ENCODE measurements at places on chromosomes 6 and 20. TPM values are rescaled to one million over a fixed set of nuclear protein-coding genes. Genes with fewer than 3 reads are reported as not detected.

Gene LY6G6D
- not detected for total RNA-seq

Gene TAF8
- 16.2 TPM for total RNA-seq

Gene NELFE
- total RNA-seq = 52.7 TPM

Gene POM121L2
- total RNA-seq = not detected

Gene MYT1
- 159 TPM for total RNA-seq

Gene LY6G6F
- not detected for total RNA-seq

Gene EIF2S2
- 49.0 TPM for total RNA-seq

Gene C20orf144
- not detected for total RNA-seq

Gene OR12D3
- not detected for total RNA-seq

Gene TRIM40
- total RNA-seq = not detected

Gene DEFB119
- total RNA-seq = not detected

Gene FOXP4
- total RNA-seq = 27.9 TPM
